ENCODE measurements at places on chromosomes 12 and 14.

DNA sequence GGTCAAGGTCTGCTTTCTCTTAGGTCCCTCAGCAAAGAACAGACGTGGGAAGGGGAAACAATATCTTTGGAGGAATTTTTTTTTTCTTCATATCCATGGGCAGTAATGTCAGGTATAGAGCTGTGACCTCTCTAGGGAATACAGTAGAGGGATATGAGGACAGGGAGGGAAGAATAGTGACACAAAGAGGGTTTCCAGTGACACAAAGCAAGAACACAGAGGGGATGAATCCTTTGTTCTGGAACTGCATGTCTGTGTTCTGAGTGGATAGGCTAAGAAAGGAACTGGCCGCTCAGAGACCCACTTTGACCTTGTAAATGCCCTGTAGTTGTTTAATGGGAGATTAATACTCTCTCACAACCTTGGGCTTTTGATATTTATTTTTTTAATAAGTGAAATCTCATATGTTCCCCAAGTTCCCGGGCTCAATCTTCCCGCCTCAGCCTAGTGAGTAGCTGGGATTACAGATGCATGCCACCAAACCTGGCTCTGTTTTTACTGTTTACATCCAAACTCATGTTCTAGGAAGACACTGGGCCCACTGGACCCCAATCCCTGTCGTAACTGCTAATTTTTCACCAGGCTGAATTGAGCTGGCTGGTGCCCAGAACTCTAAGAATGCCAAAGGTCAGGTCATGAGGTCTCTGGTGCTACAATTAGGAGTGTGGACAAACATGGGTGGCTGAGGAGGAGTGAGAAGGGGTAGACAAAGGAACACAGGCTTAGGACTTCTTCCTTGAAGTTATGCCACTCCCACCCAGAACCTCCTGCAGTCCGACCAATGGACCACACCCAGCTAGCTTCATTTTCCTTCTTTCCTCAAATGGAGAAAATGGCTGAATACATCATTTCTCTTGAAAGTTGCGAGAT is 9.1 kb upstream of the PLEKHH1 start:
- no peak for DNase-seq

DNA sequence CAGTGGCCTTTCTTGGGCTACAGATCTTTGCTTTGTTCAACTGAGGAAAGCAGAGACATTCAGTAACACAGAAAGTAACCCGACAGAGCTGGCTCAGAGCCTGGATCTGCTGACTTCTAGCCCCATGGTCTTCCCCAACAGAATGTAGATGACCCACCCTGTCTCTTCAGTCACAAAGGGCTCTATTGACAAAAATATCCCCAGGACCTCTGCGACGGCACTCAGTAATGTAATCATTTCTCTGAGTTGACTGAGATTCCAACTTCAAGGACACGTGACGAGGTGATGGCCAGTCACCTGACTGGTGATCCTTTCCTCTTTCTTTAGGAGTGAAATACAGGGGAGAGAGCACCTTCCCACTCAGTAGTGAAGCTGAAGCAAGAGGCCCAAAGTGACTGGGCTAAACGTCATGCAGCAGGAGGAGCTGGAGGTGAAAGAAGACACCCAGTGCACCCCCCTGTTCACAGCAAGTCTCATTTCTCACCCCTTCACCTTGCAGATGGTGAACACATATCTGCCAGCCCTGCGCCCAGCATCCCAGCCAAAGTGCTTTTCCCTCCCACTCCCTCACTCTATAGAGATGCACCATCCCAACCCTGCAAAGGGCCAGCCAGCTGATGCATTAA is 179.2 kb upstream of the EGLN3 start:
- DNase-seq = no peak

DNA sequence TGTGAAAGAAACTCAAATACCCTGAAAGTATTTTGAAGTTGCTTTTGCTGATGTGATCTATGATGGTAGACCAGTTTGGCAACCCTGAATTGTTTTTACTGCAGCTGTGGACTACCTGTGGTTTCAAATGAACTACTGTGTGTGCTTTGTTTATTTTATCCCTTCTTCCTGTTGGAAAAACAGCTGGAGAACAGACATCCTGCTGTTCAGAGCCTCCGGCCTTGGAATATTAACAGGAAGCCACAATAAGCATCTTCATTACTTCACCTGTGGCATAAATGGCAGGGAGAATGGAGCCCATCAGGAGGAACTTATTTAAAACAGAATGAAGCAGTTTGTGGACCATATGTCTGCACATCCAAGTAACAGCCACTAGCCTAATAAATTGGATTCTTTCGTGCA is 104.8 kb downstream of the DUSP6 start:
- no peak for DNase-seq

DNA sequence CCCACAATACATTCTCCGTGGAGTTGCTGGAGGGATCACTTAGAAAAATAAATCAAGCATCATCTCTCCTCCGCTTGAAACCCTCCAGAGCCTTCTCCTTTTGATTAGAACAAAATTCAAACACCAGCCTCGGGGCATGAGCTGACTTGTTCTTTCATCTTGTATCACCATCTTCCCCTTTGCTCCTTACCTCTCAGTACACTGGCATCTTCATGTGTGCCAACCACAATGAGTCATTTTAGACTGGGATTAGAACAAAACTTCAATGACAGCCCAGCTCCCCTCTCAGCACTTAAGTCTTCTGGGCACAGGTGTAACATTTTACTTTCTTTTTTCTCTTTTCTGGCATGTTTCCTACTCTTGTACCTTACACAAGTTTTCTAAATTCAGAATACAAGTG is 1159.2 kb upstream of the TMEM132C start:
- no peak for DNase-seq

GRCh38 chr14:35985474-35986218 is 159.5 kb downstream of the BRMS1L start:
- DNase-seq = no peak

DNA sequence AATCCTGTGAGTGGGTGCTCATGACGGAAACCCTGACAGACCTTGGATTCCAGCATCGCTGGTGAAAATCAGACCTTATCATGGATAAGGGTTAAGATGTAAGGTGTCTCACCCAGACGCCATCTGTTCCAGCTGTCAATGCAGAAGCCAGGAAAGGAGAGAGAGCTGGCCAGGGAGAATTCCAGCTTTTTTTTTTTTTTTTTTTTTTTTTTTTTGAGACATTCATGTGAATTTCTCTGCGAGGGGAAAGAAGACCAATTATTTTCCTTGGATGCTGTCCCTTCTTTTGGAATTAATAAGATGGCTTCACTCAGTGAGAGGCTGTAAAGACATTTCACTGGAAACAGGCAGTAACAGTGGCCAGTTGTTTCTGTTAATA is 1.8 kb downstream of the TRAF3 start:
- no peak for DNase-seq

- no peak for DNase-seq
Observed at GRCh38 chr12:65565601-65566560, 258.4 kb upstream of the HMGA2 start.

DNA sequence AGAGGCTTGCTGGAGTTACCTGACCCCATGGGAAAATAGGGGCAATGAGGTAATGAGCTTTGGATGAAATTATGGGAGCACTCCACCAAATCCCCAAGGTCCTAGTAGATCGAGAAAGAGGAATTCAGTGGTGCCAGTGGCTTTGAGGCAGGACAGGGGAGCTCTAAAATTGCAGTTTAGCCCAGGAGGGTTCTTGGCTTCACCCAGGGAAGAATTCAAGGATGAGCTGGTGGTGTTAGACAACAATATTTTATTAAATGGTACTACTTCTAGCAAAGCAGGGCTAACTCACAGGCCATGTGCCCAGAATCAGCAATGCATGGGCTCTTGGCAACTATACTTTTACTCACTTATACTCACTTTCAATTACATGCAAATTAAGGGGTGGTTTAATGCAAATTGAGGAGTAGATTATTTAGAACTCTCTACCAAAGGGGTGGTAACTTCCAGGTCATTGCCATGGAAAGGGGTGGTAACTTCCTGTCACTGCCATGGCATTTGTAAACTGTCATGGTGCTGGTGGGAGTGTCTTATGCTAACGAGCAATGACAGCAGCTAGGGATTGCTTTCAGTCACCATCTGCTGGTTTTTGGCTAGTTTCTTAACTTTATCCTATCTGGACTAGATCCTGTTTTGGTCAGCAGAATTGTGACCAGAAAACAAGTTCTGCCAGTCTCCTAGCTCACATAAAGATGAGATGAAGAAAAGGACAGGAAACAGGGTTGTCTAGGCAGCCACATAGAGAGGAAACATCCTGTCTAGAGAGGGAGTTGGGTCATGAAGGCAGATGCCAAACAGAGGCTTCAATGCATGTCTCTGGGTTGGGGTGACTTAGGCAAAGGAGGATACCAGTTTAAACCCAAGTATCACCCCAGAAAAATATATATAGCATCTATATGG is 64.7 kb downstream of the ZNF641 start:
- no peak for DNase-seq

DNA sequence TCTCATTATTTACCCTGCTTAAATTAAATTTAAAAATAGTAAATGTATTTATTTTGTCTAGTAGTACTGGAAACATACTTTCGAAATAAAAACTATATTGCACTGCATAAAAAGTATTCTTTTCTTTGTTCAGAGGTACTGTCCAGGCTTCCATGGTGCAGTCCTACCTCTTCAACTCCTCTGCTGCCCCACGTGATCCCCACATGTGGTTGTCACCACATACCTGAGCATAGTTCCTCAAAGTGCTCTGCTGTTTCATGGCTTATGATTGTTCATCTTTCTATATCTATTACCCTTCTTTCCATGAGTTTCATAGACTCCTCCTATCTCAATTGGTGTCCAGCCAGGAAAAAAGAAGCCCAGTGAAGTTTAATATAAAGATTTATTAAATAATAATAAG is 317.5 kb upstream of the OR4E1 start:
- no peak for DNase-seq

DNA sequence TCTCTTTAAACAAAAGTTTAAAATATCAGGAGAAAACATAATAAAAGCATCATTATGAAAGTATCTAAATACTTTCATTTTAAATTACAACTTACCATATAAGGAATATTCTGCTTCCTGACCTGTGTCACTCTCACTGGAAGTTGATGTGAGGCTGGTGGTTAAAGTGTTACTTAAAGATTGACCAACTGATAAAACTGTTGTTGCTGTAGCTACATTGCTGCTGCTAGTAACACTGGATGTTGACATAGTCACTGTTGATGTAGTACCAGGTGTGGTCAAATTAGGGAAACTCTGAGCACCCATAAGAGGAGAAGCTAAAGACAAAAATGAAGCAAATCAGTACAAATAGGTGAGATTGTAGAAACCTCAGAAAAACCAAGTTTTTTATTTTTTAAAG is 79.9 kb downstream of the HECTD1 start:
- DNase-seq = no peak

DNA sequence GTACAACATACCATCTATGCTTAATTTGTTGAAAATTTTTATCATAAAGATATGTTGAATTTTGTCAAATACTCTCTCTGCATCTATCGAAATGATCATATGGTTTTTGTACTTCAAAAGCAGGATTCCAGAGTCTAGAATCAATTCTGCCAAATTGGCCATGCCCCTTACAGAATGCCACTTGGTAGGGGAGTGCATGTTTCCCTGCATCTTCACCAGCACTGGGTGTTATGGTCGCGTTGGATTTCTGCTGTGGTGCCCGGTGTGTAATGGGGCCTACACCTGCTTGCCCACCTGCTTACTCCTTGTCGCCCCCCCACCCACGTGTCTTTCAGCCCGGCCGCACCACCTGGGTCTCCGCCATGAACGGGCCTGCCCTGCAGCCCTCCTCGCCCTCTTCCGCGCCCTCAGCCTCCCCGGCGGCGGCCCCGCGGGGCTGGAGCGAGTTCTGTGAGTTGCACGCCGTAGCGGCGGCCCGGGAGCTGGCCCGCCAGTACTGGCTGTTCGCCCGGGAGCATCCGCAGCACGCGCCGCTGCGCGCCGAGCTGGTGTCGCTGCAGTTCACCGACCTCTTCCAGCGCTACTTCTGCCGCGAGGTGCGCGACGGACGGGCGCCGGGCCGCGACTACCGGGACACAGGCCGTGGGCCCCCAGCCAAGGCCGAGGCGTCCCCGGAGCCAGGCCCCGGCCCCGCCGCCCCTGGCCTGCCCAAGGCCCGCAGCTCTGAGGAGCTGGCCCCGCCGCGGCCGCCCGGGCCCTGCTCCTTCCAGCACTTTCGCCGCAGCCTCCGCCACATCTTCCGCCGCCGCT is 12.3 kb downstream of the SH2B3 start:
- DNase-seq = no peak

DNA sequence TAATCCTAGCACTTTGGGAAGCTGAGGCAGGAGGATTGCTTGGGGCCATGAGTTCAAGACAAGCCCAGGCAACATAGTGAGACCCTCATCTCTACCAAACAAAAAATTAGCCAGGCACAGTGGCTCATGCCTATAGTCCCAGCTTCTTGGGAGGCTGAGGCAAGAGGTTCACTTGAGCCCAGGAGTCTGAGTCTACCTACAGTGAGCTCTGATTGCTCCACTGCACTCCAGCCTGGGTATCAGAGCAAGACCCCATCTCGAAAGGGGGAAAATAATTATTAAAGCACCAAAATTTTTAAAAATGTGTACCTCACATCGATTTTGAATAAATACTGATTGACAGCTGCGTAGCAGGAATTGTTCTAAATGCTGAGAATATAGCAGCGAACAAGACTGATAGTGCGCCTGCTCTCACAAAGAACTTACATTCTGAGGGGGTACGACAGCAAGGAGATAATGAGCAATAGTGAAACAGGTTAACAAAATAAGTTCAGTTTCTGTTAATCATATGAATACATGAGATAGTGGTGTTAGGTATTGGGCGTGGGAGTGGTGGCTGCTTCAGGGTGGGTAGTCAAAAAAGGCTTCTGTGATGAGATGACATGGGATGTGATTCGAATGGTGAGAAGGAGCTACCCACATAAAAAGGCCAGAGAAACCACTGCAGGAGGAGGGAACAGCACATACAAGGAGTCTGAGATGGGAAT is 19.6 kb downstream of the HCFC2 start:
- peak; percentile 10 for DNase-seq

DNA sequence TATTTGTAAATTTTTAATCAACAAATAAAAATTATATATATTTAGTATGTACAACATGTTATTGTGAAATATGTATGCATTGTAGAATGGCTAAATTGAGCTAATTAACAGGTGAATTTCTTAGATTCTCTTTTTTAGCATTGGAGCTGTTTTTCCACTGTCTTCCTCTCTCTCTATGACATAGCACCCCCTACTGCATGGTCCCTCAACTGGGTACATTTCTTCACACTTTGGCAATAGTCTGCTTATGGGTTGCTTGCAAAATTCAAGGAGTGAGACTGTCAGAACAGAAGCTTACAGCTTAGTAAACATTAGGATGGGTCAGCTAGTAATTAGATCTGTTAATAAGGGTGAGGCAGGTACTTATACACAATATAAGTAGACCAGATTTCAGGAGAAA is 658.5 kb upstream of the MGAT4C start:
- DNase-seq = no peak

- DNase-seq = no peak
Observed at GRCh38 chr14:103273145-103273744, 60.8 kb upstream of the EIF5 start.

GRCh38 chr14:55913324-55914025 is 204.7 kb upstream of the PELI2 start:
- no peak for DNase-seq
